ENCODE measurements at places on chromosomes 2 and 18.

- DNase-seq, result no peak
Measured at GRCh38 chr2:123738643-123739042, 286.4 kb upstream of the CNTNAP5 start.

DNA sequence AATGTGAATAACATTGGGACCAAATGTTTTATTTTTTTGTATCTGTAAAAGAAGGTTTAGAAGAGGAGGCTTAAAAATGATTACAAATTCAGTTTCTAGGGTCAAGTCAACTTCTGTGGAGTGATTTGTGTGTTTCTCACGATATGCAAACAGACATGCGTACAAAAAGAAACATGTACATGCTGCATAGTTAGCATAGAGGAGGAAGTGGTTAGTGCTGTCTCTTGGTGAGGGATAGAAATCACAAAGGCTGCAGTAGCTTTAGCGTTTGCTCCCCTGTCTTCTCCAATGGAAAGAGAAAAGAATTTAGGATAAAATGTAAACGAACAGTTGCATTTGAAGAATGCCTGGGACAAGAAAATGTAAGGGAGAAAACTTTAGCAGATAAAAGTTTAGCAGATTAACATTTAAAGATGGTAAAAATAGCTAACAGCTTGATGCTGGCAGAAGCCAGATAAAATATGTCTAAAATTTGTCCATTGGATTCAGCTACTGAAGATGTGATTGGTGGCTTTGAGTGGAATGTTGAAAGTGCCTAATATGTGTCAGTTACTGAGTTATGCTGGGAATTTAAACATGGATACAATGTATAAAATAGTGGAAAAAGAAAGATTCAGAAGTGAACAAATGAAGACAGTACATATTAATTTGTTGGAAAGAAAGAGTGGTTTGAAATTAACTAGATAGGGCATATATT lies 44.9 kb downstream of the MALT1 start:
- DNase-seq, result no peak

GRCh38 chr2:212073360-212073759 lies 465.2 kb downstream of the ERBB4 start:
- no peak for DNase-seq

GRCh38 chr2:43238813-43239212 lies 12.4 kb upstream of the ZFP36L2 start:
- no peak for DNase-seq

- DNase-seq, result no peak
Measured at GRCh38 chr2:58237741-58238140, 3.4 kb downstream of the FANCL start.

DNA sequence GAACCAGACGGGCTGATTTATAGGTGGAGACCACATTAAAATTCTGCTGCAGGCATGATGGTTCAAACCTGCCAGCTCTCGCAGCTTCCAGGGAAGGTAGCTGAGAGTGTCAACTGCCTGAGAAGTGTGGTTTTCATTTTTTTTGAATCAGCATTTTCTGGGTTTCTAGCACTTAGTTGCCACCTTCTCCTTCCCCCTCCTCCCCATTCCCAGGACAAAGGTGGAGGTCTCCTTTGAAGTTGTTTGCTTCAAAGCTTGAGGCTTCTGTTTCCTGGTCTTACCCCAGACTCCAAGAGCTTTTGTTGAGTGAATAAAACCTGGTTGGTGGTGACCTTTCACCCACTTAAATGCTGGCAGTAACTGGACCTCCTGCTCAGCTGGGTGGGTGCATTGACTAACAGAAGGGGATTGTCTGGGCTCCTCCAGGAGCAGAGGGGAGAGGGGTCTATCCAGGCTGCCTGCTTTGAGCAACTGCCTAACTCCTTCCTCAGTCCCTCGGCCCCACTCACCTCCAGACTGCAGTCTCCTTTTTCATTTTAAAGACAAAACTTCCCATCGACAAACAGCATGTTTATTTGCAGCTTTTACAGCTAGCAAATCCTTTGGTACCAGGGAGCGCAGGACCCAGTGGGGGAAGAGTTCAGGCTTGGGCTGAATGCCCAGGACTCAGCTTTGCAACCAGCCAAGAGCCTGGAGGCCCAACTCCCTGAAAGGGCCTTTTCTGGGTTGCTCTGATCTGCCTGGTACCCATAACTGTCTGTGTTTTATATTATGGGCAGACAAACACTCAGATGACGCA lies 3.5 kb downstream of the RHOB start:
- peak; percentile 78 for DNase-seq

- DNase-seq, result no peak
Measured at GRCh38 chr2:61759718-61760117, 94.1 kb downstream of the FAM161A start.

DNA sequence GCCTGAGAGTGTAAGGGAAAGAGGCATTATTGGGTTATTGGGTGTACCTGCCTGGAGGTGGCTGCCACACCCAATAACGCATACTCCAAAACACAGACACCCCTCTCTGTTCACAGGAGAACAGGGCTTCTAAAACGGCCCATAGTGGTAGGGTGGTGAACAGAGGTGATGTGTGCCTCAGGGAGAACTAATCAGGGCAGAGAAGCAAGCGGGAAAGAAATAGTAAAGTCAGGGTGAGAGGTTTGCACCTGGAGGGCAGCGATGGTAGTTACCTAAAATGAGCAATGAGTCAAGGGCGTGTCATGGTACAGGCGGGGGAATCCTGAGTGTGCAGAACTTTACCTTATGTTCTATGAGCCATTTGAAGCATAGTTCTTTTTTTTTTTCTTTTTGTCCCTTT lies 21.6 kb upstream of the VPS4B start:
- no peak for DNase-seq

DNA sequence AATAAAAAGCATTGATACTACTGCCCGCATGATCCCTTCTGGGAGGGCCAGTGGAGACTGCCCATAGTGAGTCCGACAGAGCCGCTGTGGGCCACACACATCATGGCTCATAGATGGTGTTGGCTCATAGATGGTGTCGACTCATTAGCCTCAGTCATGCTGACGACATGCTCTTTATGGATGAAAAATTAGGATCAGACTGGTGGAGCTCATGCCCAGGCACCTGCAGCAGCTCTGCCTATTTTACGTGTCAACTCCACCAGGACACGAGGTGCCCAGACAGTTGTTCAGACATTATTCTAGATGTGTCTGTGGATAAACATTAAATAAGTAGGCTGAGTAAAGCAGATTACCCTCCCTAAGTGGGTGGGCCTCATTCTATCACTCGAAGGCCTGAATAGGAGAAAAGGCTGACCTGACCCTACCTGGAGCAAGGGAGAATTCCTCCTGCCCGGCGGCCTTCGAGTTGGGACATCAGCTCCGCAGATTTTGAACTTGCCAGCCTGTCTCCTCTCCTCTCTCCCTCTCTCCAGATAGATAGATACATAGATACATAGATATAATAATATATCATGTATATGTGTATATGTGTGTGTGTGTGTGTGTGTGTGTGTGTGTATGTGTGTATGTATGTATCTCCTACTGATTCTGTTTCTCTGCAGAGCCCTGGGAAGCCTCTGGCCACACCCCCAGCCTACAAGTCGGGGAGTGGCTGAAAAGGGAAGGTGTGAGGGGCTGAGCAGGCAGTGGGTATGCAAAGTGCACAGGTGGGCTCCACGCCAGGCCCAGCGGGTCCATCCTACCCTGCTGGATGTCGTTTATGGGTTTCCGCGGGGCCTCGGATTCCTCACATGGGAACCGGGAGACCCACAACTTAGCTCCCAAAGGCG lies 13.6 kb upstream of the TEX51 start:
- DNase-seq, result no peak

- DNase-seq, result no peak
Measured at GRCh38 chr2:37836711-37837110, 88.4 kb upstream of the RMDN2 start.

GRCh38 chr2:133326652-133327397 lies 241.4 kb downstream of the NCKAP5 start:
- DNase-seq, result no peak

DNA sequence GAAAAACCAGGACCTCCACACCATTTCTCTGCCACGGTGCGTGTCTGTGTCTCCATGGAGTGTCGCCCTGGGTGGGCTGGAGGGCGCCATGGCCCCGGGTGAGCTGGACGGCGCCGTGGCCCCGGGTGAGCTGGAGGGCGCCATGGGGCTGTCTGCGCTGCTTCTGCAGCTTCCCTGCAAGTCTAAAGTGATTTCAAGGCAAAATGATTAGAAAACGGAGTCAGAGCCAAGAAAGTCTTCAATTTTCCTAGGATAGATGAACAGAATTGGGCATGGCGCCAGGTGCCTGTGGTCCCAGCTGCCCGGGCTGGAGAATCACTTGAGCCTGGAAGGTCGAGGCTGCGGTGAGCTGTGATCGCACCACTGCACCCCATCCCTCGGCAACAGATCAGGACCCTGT lies 27.7 kb upstream of the NFATC1 start:
- DNase-seq, result no peak

DNA sequence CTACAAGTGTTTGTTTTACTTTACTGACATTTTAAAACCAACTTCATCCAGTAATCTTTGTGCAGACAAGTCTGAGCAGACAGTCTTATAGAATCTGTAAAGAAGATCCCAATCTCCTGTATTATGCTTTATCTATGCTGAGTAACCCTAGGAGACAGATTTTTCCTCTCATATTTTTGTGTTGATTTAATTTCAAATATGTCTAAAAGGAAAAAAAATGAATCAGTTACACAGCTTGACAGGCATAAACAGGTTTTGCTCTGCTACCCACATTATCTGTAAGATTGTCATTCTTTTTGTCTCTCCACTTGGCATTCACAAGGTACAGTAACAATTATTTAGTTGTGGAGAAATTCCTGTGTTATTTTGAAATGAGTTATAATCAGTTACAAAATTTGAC lies 415.0 kb downstream of the NYAP2 start:
- DNase-seq, result no peak

- DNase-seq, result no peak
Measured at GRCh38 chr2:200042102-200042735, 86.8 kb downstream of the MAIP1 start.

DNA sequence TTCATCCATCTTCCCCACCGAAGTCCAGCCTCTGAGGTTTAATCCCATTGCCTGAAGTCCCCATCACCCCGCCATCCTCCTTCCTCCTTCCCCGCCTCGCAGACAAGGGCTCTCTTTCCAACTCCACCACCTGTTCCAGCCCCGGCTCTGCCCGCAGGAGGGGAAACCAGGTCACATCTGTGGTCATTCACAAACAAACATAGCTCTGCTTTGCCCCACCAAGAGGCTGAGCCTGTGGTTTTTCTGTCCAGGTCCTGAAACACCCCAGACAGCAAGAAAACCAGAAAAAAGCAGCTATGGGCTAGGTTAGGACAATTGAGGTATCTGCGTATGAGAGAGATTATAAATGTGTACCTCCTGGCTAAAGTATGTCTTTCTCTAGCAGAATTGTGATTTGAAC lies 144.7 kb downstream of the GLI2 start:
- no peak for DNase-seq

DNA sequence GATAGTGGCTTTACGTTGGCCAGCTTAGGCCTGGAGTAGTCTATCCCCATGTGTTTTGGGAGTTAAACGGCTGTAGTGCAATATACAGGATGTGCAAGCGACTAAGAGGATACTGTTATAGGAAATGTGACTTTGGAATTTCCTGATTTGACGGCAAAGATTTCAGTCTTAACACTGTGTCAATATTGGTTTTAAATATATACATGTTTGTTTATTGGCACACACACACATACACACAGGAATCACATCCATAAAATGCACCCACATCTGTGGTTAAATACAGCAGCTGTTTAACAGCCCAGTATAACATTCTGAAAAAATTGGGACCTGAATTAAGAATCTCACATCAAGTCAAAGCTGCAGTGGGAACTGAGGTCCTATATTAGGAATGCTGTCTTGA lies 347.1 kb downstream of the TXNL1 start:
- DNase-seq, result no peak

- DNase-seq, result peak; percentile 82
Measured at GRCh38 chr2:181466661-181467576, 9.7 kb downstream of the ITGA4 start.

DNA sequence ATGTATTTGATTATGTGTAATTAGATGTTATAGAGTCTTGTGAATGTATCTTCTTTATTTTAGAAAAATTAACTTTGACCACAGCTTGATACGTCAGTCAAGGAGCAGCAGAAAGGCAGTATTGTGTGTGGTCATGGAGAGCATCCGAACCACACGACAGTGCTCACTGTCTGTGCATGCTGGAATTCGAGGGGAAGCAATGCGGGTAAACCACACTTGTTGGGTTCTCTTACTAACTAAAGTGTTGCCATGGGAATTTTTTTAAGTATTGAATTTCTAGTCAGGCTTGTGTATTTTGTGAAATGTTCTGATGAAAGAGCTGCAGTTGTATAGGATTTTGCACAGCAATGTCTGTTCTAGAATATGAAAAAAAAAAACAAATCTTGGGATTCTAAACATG lies 4.8 kb downstream of the PJVK start:
- DNase-seq, result no peak

GRCh38 chr2:199989822-199990221 lies 34.4 kb downstream of the MAIP1 start:
- DNase-seq, result no peak

GRCh38 chr2:155517362-155517761 lies 815.2 kb downstream of the NR4A2 start:
- DNase-seq, result no peak

Measured in tibial nerve (tissue), 4 donors.